ENCODE measurements at places on chromosomes 16 and 17.

- DNase-seq, result no peak
Observed at GRCh38 chr16:2040787-2041522, 6.7 kb downstream of the NTHL1 start.

DNA sequence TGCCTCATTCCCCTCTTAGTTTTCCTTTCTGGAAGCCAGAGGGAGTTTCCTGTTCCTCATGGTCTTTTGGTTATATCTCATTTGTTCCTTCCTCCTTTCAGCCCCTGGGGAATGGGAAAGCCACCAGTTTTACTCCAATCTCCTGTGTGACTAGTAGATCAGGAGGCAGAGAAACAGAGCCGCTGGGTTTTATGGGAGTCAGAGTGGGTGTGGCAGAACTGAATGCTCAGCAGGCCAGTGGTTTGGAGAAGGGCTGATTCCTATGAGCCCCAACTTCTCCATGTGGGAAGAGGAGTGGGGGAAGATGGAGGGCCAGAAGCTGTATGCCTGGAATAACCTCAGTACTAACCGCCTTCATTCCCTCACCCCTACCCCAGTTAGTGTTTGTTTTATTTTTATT lies 4.1 kb downstream of the DNAH2 start:
- no peak for DNase-seq

DNA sequence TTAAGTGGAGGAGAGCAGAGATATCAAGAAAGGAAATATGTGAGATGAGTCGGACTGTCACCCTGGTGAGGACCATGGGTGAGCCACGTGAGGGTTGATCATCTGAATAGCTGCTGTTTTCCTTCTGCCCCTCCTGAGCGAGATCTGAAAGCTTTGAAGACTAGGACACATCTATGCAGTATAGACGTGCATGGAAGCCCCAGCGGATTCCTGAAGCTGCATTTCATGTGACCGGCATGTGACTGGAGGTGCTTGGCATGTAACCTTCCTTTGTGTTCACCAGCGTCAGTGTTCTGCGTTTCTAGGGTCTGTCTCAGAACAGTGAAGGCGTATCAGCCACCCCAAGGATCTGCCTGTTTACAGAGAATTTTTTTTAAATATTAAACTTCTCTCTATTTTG lies 75.1 kb downstream of the MSI2 start:
- DNase-seq, result no peak

- no peak for DNase-seq
Observed at GRCh38 chr17:49285716-49286115, 55.1 kb upstream of the PHOSPHO1 start.

GRCh38 chr17:72826602-72827001 lies 265.9 kb downstream of the SLC39A11 start:
- peak; percentile 40 for DNase-seq

DNA sequence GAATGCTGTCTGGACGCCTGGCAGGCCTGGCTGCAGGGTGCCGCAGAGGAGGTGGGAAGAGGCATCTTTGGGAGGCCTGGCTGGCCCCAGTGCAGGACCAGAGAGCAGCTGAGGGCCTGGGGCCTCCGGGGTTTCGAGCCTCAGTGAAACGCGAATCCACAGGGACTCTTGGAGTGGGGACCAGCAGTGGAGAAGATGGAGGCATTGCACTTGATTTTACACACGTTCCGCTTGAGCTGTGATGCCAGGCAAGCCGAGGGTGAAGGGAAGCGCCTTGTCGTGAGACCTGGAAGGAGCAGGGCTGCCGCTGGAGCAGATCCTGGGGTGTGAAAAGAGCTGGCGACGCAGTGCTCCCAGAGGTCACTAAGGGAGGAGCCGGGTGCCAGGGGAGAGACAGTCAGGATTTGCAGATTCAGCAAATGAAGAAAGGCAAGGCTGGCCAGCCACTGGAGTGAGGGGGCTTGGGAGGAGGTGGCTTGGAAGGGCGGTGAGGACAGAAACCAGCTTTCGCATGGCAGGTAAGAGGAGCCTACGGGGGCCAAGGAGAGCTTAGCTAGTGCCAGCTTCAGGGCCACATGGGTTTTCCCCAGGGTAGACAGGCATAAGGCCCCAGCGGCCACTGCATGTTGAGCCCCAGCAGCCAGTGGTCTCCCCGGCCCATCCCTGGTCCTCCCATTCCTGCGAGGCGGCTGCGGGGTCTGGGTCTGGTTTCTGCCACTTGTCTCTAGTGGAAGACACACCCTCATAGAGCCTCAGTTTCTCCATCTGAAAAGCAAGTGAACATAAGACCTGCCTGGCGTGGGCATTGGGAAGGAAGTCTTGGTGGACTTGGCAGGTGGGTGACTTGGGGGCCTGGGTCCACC lies 175.2 kb upstream of the CHMP6 start:
- DNase-seq, result no peak

- DNase-seq, result no peak
Observed at GRCh38 chr16:71520550-71520949, 5.7 kb upstream of the CHST4 start.

- no peak for DNase-seq
Observed at GRCh38 chr17:59160157-59161025, 4.8 kb downstream of the PRR11 start.

DNA sequence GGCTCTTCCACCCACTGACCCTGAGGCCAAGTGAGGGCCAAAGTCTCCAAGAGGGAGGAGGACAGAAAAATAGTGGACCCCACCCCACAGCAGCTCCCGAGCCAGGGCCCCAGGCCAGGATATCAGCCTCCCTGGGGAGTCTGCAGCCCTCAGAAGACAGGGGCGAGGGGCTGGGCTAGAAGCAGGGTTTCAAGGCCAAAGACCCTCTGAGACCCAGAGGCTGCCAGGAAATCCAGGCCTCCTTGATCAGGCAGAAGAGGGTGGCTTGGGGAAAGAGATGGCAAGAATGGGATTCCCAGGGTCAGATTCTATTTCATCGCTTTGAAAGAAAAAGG lies 156.1 kb downstream of the ZNF423 start:
- no peak for DNase-seq

GRCh38 chr17:80646328-80646727 lies 101.7 kb downstream of the RPTOR start:
- no peak for DNase-seq

GRCh38 chr16:86337138-86337537 lies 173.2 kb upstream of the FOXF1 start:
- DNase-seq, result no peak

GRCh38 chr16:55901566-55902217 lies 26.5 kb upstream of the CES5A start:
- DNase-seq, result no peak

DNA sequence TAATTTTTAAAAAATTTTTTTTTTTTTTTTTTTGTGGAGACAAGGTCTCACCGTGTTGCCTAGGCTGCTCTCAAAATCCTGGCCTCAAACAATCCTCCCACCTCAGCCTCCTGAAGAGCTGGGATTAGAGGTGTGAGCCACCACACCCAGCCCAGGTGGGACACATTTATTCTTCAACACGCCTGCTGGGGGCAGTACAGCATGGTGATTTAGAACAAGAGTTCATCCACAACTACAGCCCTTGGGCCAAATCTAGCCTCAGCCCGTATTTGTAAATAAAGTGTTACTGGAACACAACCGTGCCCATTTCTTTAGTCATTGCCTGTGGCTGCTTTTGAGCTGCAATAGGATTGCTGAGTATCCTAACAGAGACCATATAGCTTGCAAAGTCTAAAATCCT lies 92.8 kb downstream of the KATNIP start:
- DNase-seq, result peak; percentile 42

- DNase-seq, result peak; percentile 28
Observed at GRCh38 chr17:10640475-10640874, 16.6 kb downstream of the MYH3 start.

DNA sequence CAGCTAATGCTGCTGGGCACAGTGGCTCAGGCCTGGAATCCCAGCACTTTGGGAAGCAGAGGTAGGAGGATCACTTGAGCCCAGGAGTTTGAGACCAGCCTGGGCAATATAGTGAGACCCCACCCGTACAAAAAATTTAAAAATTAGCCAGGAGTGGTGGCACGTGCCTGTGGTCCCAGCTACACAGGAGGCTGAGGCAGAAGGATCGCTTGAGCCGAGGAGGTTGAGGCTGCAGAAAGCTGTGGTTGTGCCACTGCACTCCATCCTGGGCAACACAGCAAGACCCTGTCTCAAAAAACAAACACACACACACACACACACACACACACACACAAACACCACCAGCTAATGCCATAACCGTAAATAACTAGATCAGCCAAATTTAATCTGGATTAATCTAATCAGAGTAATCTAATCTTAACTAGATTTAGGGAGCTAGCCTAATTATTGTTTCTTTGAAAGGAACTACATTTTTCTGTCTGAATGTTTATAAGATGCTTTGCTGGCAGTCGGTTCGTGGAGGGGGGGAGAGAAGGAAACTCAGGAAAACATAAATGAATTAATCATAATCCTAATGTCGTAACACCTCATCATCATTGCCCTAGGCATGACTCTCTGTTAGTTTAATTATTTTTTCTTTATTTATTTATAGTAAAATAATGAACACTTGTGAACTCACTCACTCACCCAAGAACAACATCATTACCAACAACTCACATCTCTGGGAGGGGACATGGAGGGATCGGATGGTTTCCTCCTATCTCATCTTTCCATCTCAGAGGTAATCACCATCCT lies 12.5 kb upstream of the RBBP6 start:
- DNase-seq, result no peak

DNA sequence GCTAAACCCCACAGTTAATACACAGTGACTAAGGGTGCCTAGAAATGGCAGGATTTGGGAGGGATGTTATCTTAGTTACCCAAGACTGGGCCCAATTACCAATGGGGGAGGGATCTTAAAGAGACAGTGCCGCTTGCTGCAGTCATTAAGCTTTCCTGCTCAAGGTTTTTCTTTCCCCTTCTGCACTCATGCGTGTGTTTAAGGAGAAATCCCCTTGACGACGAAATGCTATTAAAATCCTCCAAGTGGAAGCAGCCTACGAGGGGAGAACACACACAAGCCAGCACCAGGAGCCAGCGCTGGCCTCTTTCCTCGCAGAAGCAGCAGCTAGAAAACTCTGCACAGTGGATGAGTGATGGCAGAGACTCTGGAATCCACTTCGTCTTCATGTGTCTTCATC lies 22.0 kb downstream of the SALL1 start:
- peak; percentile 35 for DNase-seq

GRCh38 chr16:3101018-3101840 lies 2.1 kb upstream of the ZSCAN10 start:
- DNase-seq, result peak; percentile 61

DNA sequence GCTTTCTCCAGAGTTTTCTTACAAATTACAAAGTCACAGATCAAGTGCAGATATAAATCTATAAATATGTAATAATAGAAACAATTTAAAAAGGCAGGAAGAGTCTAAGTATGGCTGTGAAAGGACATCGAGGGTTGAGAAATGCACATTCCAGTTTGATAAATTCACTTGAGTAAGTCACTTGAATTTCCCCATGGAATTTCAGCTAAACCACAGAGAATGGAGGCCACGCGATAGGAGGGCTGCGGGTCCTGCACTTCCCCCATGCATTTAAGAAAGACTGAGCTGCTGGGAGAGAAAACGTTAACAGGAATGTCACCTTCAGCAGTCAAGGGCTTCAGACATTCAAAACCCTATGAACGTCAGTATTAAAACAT lies 6.1 kb upstream of the MXRA7 start:
- peak; percentile 94 for DNase-seq

- peak; percentile 67 for DNase-seq
Observed at GRCh38 chr16:2777903-2778629, 986 bp upstream of the ELOB start.

- no peak for DNase-seq
Observed at GRCh38 chr17:81140695-81141094, 24.6 kb upstream of the PVALEF start.

DNA sequence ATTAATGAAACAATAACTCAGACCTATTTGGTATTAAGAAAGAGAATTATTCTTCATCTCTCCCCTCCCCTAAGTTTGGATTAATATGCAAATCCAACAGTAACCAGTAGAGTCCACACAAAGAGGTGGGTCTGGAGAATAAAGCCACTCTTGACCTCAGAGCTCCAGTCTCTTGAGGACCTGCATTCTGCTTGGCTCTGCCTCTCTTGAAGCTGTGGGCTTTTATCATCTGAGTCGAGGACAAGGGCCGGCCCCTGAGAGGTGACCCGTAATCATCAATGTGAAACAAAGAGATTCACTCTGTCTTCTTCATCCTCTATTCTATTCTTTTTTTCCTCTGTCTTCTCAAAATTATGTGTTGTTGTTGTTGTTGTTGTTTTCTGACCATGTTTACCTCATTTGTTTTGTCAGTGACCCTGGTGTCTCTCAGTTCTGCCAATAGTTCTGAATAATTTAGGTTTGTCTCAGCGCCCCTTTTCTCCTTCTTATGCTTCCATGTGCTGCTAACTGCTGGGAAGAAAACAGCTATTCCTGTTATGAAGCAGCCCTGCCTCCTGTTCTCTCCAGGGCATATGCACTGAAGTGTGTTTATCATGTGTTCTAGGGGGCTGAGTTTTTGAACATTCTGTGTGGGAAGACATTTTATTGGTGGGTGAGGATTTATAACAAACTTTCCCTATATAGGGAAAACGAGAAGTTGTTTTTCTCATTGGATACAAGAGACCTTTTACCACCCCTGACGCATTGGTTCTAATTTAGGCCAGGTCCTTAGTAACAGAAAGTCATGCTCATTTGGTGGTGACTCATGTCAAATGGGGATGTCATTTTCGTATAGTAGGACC lies 135.8 kb downstream of the TRIM37 start:
- peak; percentile 59 for DNase-seq

DNA sequence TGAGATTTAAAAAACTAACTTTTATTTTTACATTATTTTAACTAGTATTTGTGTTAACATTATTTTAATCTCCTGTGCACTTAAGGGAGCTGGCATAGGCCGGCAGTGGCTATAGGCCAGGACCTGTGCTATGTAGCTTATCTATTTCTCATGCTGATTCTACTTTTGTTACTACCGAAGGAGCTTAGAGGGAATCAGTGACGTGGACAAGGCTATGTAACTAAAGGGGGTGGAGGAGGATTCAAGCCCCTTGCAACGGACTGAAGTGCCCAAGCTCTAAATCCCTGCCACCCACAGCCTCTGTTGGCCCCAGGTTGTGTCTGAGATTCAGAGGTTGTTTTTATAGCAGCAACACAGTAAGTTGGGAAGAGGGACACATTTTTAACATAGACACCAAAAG lies 356.4 kb downstream of the WWOX start:
- no peak for DNase-seq

GRCh38 chr16:56363781-56364565 lies 61.4 kb downstream of the AMFR start:
- no peak for DNase-seq

DNA sequence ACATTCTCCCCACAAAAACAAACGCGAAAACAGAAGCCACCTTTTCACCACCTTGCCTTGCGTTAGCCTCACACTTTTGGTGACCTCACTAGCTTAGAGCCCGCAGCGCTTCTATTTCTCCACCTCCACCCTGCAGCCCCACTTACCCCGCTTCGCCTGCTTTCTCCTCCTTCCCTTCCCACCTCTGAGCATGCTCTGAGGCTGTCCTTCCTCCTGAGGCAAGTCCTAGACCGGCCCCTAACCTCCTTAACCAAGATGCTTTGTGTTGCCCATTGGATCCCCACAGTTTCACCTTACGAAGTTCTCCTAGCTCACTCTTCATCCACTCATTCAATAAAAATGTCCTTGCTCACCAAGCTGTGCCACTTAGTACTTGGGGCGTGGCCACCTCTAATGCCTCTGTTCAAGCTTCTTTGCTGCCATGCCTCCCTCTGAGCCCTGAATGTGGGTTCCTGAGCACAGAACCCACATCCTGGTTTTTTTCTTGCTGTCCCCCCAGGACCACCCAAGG lies 1.3 kb downstream of the GNGT2 start:
- DNase-seq, result no peak

- DNase-seq, result peak; percentile 63
Observed at GRCh38 chr17:13152501-13152900, 134.7 kb upstream of the ELAC2 start.

All from GM23248 (cell line).